ENCODE measurements at places on chromosomes 7 and 10.

DNA sequence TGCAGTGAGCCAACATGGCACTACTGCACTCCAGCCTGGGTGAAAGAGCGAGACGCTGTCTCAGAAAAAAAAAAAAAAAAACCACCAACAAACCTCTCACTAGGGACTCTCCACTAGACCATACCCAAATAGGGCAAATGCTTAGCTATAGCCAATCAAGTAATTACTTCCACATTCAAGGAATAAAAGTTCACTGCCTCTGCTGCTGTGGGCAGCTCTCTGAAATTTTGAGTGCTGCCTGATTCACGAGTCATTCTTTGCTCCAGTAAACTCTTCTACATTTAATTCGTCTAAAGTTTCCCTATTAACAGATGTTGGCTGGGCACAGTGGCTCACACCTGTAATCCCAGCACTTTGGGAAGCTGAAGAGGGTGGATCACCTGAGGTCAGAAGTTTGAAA lies 4.7 kb upstream of the NRBF2 start:
- DNase-seq: no peak

GRCh38 chr10:132172091-132173066 lies 14.4 kb upstream of the DPYSL4 start:
- DNase-seq: no peak

DNA sequence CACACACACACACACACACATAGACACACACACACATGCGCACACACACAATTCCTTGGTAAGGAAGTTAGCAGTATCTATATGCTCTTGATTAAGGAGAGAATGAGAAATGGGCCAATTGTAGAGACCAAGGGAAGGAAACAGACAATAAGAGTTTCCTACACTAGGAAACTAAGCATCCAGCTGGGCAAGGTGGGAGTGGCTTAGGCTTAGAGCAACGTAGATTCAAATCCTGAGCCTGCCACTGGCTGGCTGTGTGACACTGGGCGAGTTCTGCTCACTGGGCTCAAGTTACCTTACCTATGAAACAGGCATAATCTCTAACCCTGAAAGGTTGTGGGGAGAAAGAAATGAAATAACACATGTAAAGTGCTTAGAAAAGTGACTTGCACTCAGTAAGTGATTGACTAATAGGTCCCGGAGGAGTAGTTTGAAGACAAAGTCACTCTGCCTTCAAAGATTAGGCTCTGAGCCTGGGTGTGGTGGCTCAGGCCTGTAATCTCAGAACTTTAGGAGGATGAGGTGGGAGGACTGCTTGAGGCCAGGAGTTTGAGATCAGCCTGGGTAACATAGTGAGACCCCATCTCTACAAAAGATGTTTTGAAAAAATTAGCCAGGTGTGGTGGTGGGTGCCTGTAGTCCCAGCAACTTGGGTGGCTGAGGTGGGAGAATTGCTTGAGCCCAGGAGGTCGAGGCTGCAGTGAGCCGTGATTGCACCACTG lies 701.4 kb downstream of the PARD3 start:
- DNase-seq: no peak

DNA sequence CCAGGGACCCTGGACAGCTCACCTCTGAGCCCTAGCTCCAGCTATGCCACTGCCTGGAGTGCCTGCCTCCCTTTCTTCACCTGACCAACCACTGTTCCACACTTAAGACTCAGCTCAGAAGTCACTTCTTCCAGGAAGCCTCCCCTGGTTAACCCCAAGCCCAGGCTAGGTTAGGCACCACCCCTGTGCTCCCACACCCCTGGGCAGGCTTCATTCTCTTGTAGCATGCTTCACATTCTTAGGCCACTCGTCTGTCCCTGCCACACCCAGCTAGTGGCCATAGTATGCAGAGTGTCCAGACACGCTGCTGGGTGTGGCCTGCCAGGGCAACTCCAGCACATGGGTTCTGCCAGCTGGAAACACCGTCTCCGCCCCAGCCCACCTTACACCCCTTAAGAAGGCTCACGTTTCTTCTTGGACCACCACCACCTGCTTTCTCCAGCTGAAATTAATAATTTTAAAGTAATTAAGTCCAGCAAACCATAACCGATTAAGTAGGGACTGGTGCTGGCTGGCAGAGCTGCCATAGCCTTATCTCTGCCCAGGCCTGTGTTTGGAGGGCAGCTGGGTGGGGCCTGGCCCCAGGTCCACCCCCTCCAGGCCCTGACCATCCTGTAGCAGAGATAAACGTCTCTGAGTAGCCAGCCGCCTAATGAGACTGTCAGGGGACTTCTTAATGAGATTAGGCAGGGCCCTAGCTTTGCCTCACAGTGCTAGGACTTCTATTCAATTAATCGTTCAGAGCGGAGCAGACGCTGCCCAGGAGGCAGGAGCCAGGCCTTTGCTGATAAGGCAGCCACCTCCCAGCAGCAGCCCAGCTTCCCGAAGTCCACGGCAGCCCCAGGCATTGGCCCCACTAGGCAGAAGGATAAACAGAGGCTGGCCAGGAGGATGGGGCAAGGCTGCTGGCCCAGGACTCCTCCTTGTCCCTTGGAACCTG lies 20.5 kb downstream of the GRID1 start:
- DNase-seq: no peak

- DNase-seq: no peak
These were observed 30.8 kb downstream of the CHCHD3 start for GRCh38 chr7:133051066-133051465.

- DNase-seq: no peak
These were observed 66.0 kb downstream of the RSU1 start for GRCh38 chr10:16751244-16751643.

- DNase-seq: no peak
These were observed 203.2 kb downstream of the AHR start for GRCh38 chr7:17501441-17502212.
